ENCODE measurements at places on chromosomes 4 and X.

- no peak for DNase-seq
Measured at GRCh38 chr4:76733068-76733771, 164.7 kb downstream of the SOWAHB start.

- DNase-seq: no peak
Measured at GRCh38 chr4:67770422-67770821, 16.2 kb upstream of the GNRHR start.

DNA sequence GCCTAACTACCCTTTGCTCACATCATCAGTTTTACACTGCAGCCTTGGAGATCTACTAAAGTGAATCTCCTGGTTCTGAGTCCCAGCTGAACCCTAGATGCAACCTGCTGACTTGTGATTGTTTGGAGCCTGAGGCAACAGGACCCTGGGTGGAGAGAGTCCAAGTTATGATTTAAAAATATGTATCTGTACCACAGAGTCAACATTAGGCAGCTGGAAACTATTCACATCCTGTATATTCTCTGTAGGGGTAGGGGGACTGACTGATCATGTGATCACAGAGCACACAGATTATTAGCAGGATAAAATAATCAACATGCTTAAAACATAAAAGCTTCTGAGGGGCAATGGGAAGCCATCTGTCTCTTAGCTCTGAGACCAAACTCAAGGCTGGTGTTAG is 52.1 kb downstream of the CT47B1 start:
- DNase-seq: no peak

DNA sequence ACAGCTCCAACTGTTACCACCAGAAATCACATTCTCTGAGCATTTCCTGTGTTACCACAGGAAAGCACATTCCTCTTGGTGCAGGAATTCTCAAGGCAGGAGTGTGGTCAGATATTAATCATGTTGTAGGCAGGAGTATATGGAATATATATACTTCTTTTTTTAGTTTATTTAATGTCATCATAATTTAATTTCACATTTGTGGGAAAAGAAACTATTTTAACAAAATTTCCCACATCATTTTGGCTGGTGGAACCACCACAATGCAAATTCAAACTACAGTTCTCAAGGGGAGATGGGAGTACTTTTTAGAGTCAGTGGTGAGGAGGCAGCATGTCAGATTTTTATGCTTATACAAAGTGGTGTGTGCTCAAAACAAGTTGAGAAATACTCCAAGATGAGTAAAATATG is 139.0 kb downstream of the ATP10D start:
- DNase-seq: no peak
